ENCODE measurements at places on chromosomes 12 and 14.

DNA sequence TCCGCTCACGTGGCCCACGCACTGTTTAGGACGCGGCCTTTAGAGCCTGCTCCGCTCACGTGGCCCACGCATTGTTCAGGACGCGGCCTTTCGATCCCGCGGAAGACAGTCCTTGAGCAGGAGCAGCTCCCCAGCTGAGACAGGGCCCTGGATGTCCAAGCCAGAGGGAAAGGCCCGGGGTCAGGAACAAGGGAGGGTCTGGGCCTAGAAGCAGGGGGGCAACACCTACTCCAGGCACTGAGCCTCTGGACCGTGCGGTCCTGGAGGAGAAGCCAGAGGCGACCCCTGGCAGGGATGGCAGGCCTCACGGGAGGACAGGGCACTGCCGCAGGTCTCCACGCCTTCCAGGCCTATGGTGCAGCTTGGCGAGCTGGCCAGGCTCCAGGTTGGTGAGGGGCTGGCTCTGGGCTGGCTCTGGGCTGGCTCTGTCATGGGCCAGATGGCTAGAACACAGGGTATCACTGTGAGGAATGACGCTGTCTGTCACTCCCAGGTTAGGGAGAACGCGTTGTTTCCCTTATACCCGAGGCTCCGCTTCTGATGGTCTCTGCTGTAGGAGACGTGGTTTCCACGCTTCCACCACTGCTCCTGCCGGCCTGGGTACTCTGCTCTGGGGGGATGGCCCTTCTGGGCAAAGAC, 341.7 kb downstream of the TMEM121 start:
- peak; percentile 34 for DNase-seq

GRCh38 chr12:46371718-46372543, 642 bp downstream of the SLC38A2 start:
- peak; percentile 93 for DNase-seq

- DNase-seq = no peak
Measured at GRCh38 chr12:5429741-5430557, 2.0 kb upstream of the NTF3 start.

DNA sequence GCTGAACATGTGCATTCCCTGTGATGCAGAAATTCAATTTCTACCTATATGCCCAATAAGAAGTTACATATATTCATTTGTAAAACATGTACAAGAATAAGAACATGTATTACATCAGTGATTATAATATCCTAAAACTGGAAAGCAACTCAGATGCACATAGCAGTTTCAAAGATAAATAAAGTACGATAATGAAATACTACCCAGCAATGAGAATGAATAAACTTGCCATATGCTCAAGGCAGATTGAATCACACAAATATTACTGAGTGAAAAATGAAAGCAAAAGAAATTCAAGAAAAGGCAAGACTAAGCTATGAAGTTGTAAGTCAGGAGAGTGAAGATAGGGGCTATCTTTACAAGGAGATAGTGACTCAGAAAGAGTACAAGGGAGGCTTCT, 345.3 kb upstream of the OR4E1 start:
- DNase-seq = no peak

DNA sequence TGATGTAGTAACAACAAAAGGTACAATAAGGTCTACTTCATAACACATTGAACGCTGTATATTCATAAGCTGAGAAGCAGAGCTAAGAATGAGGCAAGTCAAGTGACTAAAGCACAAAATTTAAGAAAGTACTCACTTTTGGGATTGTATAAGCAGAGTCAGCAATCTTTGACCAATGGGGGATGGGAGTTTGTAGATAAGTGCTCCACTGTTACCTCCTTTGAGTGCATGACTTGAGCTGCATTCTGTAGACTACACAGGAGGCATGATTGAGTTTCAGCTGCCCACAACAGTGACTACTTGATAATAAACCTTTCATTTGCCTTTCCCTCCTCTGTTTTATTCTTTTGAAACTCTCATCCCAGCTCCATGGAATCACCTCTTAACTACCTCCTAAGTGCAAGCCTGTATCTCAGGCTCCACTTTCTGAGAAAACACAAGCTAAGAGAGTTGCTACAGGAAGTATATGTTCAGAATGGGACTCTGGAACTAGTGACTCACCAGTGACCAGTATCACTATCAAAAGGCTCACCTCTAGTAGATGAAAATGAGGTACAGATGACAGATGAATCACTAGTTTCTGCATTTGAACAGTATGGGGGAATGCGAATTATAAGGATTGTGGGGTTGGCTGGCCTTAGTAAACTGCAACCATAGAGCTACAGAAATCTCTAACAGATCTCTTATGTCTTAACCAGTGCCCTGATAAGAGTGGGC, 49.2 kb downstream of the SLC35F4 start:
- DNase-seq = no peak
